ENCODE measurements at places on chromosomes 13 and 19. TPM values are rescaled to one million over a fixed set of nuclear protein-coding genes. Genes with fewer than 3 reads are reported as not detected.

The KLK1 gene
- polyA plus RNA-seq, result 0.54 TPM

The NRTN gene
- 1.1 TPM for polyA plus RNA-seq

The C19orf33 gene
- polyA plus RNA-seq, result 37.9 TPM

The FGF22 gene
- 0.22 TPM for polyA plus RNA-seq

The METTL21C gene
- polyA plus RNA-seq, result not detected
